Stimulated activated CD8-positive, alpha-beta memory T cell treated with anti-CD3 and anti-CD28 coated beads, Interleukin-7, amount 100 ng/mL, for 1 hour (primary cell): ENCODE measurements at places on chromosomes 1 and 21.

- no peak for DNase-seq
Measured at GRCh38 chr1:25699500-25700143, 83.0 kb downstream of the MAN1C1 start.

DNA sequence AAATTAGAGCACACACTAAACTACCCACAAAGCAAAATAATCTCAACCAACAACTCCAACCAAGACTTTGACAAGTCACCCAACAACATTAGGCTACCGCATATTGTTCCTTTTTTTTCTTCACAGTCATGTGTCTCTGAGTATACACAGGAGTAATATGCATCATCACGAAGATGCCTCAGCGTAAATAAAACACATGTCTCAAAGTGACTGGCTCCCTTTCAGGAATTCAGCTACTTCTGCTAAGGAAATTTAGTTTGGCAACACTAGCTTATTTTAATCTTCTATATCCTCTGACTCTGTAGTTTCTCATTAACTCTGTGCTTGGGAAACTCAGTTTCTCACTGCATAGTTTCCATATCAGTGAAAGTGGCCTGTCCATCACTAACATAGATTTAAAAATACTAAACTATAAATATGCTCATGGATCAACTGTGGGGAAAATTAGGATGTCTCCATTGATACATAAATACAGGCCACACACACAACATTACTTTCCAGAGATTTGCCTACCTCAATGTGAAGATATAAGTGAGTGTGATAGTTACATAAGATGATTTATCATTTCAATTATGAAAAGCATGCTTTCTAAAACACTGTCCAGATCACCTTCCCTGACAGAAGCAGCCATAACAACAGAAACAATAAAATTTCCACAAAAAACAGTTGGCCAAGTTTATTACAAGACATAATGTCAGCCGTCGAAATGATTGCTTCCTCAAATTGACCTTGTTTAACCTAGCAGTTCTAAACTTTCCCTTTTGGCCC, 113.2 kb downstream of the PTGER3 start:
- no peak for DNase-seq

DNA sequence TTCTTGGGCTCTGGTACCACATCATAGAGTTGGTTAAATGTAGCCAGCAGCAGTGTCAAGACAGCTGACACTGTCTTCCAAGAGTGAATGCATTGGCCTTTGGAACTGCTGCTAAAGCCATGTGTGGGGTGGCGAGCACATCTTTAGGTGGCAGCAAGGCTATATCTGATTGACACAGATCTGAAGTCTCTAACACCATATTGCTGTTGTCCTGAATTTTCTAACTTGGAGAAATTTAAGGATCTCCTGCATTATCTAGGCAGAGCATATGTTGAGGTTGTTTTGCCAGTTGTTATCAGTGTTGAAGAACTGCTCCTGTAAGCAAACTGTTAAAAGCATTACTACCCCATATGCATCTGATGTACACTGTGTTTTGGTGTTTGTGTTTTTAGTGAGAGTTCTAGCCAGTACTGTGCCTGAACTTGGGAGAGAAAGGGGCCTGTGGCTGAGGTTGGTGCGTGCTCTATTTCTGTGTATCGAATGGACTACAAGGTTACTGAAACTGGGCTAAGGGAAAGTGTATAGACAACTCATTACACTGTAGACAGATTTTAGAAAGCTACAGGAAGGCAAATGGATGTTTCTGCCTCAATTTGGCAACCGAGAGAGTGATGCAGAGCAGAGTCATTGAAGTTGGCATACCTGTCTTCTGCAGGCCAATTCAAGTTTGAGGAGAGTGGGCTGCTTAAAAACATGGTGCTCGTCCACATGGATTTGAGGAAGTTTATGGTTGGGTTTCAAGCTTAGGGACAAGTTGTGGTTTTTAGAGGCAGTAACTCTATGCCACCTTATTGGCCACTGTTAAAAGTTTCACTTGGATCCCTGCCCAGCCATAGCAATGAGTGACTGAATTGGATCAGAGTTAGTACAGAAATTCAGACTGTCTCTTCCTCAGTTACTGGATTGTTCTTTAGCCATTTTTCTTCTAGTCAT, 16.9 kb downstream of the DYRK3 start:
- DNase-seq = no peak

DNA sequence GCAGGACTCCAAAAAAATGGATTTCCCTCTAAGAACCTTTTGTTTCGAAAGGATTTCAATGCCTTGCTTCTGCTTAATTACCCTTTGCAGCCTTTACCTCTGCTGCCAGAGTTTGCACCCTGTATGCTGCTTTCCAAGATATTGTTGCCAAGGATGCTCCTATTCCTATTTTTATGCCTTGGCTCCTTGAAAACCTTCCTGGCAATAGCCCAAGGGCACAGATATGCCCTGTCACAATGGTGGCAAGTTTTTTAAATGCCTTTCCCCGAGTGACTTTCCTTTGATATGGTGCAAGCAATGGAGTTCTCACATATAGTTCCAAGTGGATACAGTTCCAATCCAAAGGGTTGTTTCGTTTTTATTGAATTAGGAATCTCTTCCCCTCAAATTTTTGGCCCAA, 1983.0 kb downstream of the MRPL39 start:
- no peak for DNase-seq

DNA sequence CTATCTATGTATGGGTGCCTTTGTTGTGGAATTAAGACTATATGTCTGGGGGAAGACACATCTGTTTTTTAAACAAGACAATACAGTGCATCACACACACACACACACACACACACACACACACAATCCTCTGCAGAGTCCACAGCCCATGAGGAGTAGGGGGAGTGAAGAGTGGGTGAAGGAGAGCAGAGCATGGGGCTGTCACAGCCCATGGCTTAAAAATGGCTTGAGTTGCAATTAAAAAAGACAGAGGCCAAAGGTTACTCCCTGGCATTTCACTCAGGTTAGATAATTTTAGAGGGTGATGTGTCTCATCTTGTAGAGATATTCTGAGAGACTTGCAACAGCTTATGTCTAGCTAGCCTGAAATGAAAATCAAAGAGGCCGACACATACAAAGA, 176.5 kb upstream of the PLXNA2 start:
- no peak for DNase-seq

- no peak for DNase-seq
Measured at GRCh38 chr1:181134543-181135436, 46.3 kb downstream of the IER5 start.

DNA sequence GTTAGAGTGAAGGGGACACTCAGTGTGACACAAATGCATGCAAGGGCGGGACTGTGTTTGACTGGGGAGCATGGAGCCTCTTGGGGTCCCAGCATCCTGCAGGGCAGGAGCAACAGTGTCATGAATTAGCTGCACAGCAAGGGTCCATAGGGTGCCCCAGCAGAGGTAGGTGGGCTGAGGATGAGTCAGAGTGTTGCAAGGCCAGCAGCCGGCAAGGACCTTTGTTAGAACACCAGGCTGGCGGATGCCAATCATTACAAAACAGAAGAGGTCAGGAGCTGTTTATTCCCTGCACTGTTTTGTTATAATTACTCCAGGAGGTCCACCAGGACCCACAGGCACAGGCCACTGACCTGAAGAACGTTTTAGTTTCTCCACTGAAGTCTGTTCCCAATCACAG, 362.2 kb upstream of the DUSP10 start:
- DNase-seq = no peak

DNA sequence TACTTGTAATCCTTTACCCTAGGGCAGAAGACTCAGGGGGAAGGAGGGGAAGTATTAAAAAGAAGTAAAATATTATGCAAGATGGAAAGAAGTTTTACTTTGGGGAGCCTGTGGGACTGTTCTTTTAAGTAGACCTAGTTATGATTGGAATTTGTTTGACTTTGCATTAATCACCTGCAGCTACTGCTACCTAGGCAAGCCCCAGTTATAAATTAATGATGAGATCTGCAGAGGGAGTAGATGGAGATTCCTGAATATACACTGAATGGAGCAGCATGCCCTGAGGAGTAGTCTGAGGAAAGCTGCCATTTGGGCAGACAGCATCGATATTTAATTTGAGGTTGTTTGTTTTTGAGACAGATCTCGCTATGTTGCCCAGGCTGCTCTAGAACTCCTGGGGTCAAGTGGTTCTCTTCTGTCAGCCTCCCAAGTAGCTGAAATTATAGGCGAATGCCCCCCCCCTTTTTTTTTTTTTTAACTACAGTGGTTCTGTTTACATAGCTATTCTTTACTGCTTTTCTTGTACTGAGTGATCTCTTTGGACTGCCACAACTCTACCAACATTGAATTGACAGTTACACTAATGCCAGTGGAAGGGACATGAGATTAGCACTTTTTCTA, 81.4 kb upstream of the SERTAD4 start:
- DNase-seq = no peak

GRCh38 chr1:232793944-232794343, 11.3 kb upstream of the MAP10 start:
- no peak for DNase-seq

DNA sequence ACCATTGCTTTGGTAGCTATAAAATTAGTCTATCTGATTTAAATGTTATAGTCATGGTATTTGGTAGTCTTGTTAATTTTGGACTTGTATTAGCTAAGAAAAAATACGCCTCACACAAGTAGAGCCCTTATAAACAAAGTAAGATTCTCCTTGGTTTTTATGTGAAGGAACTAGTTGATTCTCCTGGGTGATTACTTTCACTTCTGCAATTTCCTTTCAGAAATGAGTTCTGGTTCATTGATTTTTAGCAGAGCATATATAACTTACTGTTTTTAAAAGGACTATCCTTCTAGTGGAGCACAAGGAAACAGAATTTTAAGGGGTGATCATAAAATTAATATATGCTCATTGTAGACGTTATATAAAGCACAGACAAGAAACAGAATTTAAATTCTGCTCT, 120.1 kb downstream of the BACH1 start:
- no peak for DNase-seq

DNA sequence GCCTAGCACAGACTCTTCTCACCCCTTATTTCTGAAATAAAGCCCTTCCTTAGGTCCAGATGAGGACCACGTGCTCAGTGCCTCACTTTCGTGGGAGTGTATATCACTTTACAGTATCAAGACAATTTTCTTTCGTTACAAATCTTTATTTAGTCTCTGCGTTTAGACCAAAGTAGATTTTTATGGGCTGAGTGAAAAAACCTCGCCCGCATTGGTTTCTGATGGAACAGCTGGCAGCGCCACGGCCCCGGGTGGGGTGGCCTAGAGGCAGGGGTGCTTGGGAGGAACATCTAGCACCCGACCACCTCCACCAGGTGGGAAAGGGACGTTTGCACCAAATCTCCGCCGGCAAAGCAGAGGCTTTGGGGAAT, 7.6 kb downstream of the SIM2 start:
- DNase-seq = no peak

DNA sequence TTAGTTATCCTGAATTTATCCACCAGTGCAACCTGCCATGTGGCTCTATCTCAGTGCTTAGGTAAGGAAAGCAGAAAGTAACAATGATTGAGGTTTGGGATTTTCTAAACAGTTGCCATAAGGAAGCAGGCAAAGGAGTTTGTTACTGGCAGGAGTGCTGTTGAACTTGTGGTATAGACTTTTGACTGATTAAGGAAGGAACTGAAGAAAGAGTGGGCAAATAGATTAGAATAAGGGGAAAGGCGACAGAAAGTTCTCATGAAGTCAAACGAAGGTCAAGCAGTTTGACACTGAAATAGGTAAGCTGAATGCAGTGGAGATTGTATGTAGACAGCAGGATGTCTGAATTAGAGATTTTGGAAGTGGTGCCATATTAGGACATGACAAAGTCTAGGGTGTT, 24.2 kb upstream of the CR2 start:
- no peak for DNase-seq

- no peak for DNase-seq
Measured at GRCh38 chr1:247576514-247576913, 11.6 kb upstream of the OR2G2 start.

- DNase-seq = no peak
Measured at GRCh38 chr1:212959266-212960220, 9.2 kb downstream of the VASH2 start.

- DNase-seq = no peak
Measured at GRCh38 chr1:119884711-119885110, 11.6 kb downstream of the ADAM30 start.

DNA sequence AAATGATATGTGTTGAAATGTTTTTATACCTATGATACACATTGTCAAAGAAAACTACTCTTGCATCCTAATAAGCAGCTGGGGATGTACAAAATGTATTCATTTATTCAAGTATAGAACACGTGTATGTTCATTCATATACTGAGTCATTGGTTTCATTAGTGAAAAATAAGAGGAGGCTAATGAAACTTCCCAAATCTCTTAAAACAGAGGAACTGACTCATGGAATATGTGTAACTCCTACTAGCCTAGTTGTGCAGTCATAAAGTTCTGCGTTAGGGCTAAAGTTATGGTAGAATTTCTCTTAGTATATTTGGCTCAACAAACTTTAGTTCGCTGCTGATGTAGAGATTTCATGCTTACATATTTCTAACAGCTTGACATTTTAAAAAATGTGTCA, 441.6 kb downstream of the NCAM2 start:
- no peak for DNase-seq

GRCh38 chr1:218585511-218586184, 240.5 kb downstream of the TGFB2 start:
- no peak for DNase-seq
